ENCODE measurements at places on chromosomes 1 and 21.
A peak's percentile ranks its signal among the peaks of the same experiment; 100 is the strongest.

GRCh38 chr1:63698001-63698838, 75.6 kb upstream of the ROR1 start:
- no peak for DNase-seq

- DNase-seq, result no peak
Measured at GRCh38 chr1:41122851-41123518, 101.5 kb upstream of the SLFNL1 start.

DNA sequence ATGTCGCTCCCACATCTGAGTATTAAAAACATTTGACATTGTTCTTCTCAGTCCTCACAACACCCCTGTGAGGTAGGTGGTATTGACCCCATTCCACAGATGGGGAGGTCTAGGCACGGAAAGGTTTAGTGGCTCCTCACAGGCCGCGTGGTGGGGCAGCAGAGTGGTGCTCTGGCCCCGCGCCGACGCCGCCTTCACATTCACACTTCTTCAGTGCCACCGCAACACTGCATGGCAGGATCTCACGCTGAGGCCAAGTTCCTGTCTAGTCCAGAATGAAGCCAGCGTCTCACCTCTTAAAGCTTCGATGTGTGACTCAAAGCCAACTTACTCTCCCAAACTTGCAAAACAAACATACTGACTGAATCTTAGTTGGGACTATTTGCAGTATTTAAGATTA, 12.1 kb downstream of the ICMT start:
- DNase-seq, result no peak

- no peak for DNase-seq
Measured at GRCh38 chr1:212692774-212693644, 6.6 kb downstream of the BATF3 start.

- peak; percentile 65 for DNase-seq
Measured at GRCh38 chr1:27366411-27367159, at the start of gene MAP3K6. MAP3K6 (minus strand) TSS chr1:27366961; CDS start chr1:27366597, 364 bp downstream.

DNA sequence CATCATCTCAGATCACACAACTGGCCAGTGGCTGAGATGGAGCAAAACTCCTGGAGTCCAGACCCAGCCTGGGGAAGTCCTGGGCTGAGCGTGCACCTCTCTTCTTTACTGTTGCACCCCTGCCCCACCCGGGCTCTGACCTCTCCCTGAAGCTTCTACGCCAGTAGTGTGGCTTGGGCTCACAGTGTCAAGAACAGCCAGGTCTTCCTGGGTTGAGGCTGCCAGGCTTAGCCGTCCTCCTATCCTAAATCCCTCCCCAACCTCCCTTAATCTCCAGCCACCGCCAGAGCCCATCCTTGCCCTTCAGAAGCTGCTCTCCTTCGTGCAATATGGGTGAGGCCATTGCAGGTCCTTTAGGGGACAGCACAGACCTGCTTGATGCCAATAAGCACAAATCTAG, 399.2 kb upstream of the VAMP3 start:
- DNase-seq, result no peak

- DNase-seq, result no peak
Measured at GRCh38 chr1:64872067-64872466, 94.3 kb downstream of the JAK1 start.

- no peak for DNase-seq
Measured at GRCh38 chr1:42998386-42998785, 39.7 kb upstream of the SLC2A1 start.

DNA sequence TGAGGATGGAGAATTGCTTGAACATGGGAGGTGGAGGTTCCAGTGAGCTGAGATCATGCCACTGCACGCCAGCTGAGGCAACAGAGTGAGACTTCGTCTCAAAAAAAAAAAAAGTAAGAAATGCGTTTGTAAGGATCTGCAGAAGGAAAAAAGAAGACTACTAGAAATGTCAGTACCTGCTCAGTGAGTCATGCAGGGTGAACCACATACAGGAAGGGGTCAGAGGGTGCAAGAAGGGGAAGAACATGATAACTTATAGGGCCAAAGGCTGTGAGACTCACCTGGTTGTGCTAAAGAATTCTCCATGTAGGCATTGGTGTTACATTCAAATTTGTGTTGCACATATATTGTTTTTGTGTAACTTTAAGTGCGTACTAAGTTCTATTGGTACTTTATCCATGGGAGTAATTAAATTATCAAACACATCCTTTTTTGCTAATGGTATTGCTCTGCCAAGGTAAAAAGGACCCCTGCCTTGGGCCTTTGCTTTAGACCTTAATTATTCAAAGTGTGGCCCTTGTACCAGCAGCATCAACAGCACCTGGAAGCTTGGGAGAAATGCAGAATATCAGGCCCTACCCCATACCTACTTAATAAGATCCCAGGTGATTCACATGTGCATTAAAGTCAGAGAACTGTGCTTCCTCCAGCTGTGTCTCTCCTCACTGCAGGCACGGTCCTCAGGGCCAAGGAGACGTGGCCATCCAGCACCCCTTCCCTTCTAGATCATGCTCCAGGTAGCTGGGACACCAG, 96.4 kb upstream of the PPP2R5A start:
- no peak for DNase-seq

- DNase-seq, result no peak
Measured at GRCh38 chr1:159429074-159429861, 2.7 kb upstream of the OR10J4 start.

DNA sequence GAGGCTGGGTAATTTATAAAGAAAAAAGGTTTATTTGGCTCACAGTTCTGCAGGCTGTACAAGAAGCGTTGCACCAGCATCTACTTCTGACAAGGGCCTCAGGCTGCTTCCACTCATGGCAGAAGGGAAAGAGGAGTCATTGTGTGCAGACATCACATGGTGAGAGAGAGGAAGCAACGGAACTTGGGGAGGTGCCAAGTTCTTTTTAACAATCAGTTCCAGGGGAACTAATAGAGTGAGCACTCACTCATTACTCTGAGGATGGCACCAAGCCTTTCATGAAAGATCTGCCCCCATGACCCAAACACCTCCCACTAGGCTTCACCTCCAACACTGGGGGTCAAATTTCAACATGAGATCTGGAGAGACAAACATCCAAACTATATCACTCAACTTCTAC, 77.2 kb downstream of the DDAH1 start:
- no peak for DNase-seq

DNA sequence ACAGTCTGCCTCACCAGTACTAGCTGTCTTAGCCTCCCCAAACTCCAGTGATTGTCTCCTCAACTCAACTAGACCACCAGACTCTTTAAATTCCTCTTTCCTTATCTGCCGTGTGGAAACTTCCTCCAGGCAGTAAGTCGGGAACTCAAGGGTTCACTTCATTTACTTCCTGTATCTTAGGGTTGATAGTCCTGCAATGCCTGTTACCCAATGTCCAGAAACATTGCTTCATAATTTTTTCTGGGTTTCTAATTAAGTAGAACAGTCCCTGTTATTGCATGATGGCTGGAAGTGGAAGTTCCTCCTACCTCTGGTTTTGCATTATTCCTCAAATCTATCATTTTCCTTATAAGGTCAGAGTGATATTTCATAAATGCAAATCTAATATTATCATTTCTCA, 60.8 kb upstream of the RNF11 start:
- no peak for DNase-seq

- DNase-seq, result peak; percentile 19
Measured at GRCh38 chr1:6483017-6483760, 8.3 kb downstream of the PLEKHG5 start.

DNA sequence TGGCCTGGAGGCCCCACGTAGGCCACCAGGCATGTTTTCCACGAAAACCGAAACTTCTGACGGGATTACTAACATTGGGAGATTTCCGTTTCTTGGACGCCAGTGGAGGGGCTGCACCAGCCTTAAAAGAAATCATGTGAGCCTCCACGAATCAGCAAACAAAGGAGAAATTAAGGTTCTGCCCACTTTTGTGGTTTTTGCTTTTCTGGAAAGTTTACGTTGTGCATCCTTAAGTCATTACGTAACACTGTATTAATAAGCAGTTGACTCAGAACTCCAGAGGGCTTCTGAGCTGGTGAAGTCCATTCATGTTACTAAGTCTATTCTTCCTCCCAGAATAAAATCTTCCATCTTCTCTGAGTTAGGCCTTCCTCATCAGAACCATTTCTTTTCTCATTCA, 168.5 kb downstream of the PSMG1 start:
- no peak for DNase-seq

DNA sequence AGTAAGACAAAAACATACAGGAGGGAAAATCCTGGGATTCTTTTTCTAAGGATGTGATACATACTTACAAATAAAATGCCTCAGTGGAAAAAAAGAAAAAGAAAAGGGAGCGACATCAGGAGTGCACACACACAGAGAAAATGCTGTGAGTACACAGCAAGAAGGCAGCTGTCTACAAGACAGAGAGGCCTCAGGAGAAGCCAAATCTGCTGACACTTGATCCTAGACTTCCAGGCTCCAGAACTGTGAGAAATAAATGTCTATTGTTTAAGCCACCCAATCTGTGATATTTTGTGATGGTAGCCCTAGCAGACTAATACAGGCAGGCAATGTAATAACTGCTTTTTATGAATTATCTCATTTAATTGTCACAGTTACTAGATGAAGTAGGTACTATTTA, 17.0 kb upstream of the TRIM45 start:
- DNase-seq, result peak; percentile 16

DNA sequence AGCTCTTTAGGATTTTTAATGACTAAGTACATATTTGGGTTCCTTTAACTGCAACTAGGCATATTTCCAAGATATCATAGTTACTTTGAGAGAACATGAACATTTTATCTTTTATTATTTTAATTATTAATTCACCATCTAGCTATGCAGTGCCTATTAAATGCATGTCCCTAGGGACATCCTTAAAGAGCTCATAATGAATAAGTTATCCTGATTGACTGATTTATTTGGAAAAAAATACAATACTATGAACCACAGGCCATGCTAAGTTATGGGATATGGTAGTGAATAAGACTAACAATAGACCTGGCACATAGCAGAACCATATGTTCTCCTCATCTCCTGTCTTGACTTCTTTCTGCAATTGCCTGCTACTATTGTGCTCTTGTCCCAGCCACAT, 16.4 kb upstream of the C1orf105 start:
- DNase-seq, result no peak

DNA sequence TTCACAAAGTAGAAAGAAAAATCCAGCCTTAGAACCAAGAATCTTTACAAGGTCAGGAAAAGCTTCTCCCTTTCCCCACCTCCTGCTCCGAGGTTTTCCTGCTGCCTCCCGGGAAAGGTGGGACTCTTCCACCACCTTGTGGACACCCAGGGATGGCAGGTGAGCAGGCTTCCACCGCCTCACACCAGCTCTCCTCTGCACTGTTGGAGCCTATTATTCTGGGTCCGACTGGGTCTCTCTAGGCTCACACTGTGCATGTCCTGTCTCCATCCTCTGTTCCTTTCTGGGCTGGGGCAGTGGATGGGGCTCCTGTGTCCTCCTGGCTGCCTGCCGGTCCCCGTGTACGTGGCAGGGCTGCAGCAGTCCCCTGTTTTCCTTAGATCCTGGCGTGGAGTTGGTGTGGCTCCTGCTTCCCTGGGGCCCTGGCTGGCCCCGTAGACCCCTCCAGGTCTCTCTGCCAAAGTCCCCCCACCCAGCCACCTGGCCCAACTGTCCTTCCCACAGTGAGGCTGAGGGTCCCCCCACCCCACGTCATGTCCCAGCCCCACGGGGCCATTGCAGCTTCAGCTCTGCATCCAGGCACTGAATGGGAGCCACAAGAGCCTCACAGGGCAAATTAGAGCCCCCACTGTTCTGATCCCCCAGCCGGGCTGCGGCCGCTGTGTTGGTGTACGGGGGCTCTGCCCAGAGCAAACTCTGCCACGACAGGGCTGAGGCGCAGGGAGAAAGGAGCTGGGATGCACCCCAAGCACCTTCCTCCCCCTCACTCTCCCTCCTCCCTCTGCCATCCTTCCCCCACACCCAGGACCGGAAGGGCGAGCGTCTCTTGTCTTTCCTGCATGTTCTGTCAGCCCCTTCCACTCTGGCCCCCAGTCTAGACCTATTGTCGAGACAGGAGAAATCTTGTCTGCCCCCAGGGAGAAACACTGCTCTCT, 3.3 kb upstream of the SLC45A1 start:
- DNase-seq, result peak; percentile 61

- DNase-seq, result peak; percentile 94
Measured at GRCh38 chr1:204446413-204447111, 34.9 kb upstream of the PPP1R15B start.

DNA sequence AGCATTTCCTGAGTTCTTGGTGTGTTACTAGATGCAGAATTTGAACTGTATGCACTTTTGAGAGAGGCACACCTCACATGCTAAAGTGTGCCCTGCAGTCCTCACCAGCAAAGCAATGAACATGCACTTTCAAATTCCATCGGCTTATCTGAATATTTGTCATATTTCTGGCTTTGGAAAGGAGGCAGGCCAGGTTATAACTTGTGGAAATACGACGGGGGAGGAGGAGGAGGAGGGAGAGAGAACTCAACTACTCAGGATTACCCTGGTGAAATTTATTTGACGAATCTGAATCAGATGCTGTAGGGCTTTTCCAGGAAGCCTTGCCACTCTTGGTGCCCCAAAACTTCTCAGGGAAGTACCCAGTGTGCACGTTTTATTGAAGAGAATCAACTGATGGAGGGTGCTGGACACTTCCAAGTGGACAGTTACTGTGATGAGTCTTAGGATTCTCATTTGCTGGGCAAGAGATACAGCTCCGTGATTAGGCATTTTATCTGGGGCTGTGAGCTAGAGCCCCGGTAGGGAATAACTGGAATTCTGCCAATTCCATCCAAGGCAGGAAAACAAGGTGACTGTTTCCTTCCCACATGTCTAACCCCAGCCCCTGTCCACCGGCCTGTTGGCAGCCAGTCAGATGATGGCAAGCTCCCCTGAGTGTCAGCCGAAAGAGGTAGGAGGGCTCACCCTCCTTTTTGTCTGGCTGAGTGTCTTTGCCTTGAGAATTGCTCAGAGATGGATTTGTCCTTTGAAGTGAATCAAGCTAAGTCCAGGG, 3.8 kb downstream of the PDPN start:
- DNase-seq, result no peak

- no peak for DNase-seq
Measured at GRCh38 chr1:97136996-97137395, 415.4 kb downstream of the PTBP2 start.

- DNase-seq, result no peak
Measured at GRCh38 chr1:27301052-27301422, 20.9 kb upstream of the TMEM222 start.

DNA sequence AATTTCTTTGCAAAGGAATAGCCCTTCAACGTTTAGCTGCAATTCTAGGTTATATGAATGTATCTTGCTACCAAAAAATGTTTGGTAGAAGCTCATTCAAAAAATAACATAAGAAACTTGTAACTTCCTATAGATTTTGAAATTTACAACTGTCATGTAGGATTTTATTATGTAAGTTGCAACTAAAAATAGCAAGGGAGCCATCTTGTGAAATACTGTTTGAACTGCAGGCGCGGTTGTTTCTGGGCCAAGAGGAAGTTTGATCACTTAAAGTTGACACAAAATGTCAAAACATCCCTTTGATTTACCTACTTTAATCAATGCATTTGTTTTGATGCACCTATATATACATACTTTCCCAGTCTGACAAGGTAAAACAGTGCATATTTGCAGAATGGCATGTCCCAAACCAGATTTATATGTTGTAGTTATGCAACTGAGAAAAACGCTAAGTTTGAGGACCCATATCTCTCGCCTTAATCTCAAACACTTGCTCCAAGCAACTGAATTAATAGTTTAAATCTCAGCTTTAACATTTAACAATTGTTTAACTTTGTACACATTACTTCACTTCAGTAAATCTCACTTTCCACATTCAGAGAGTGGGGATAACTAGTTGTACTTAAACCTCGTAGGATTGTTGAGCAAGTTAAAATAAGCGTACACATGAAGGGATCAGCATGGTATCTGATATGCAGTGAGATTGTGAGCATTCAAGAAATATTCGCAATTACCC, 63.9 kb downstream of the KCNK2 start:
- peak; percentile 7 for DNase-seq
